Placental epithelial cell (primary cell): ENCODE measurements at places on chromosomes 5 and 9. TPM values are rescaled to one million over a fixed set of nuclear protein-coding genes. Genes with fewer than 3 reads are reported as not detected.

Gene MCTP1
- under 0.01 and 0.39 TPM in 2 replicates for total RNA-seq

Gene PPP3R2
- not detected in 2 replicates for total RNA-seq

Gene TMEM161B
- total RNA-seq, result 11.3 and 15.3 TPM in 2 replicates

Gene IFNK
- total RNA-seq, result not detected in 2 replicates

Gene SLC36A2
- not detected in 2 replicates for total RNA-seq

Gene IRX4
- 0.11 TPM in 1 of 2 replicates, not detected in the other for total RNA-seq

Gene RGS14
- total RNA-seq, result 11.5 and 17.3 TPM in 2 replicates

Gene HMCN2
- total RNA-seq, result 0.39 TPM in 1 of 2 replicates, not detected in the other

Gene FGF10
- not detected in 2 replicates for total RNA-seq

Gene WDR38
- not detected in 2 replicates for total RNA-seq

Gene C9orf40
- 4.3 and 5.4 TPM in 2 replicates for total RNA-seq
